ENCODE measurements at places on chromosomes 5 and 9.

DNA sequence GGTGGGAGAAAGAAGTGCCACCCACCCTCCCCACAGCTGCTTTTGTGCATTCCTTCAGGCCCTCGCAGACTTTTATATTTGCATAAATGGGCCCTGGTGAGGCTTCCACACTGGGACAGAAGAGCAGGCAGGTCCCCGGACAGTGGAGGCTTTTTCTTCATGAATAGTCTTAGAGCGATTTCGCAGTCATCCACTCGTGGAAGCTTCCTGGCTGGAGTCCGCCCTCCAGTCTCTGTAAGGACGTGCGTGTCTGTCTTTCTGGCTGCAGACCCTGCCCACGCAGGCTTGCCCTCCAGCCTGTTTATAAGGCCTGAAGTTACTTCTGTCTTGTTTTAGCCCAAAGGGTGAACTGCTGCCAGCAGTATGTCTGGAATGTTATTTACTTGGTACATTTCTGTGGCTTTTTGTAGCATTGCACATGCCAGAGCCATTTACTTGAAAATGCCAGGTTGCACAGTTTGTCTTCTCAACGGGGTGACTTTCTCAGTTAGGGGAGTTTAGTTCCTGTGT lies 195.7 kb downstream of the AOPEP start:
- peak; percentile 100 for DNase-seq

- no peak for DNase-seq
These were observed 173.6 kb downstream of the GADD45G start for GRCh38 chr9:89778100-89779090.

DNA sequence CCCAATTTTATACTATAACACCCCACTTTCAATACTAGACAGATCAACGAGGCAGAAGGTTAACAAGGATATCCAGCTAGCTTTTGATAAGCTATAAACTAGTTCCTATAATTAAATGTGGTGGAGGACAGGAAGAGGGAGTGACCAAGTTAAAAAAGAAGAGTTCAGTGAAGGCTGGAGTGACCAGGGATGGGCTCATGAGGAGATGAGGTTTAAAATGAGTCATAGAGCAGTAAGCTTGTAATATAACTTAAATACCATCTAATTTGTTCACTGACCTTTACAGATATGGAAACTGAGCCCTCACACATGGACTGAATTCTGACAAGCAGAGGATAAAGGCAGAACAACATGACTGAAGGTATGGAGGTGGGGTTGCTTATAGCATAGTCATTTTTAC lies 284.5 kb downstream of the SPATA31D1 start:
- DNase-seq, result peak; percentile 13

GRCh38 chr5:87246061-87246460 lies 21.6 kb upstream of the RASA1 start:
- DNase-seq, result peak; percentile 13

DNA sequence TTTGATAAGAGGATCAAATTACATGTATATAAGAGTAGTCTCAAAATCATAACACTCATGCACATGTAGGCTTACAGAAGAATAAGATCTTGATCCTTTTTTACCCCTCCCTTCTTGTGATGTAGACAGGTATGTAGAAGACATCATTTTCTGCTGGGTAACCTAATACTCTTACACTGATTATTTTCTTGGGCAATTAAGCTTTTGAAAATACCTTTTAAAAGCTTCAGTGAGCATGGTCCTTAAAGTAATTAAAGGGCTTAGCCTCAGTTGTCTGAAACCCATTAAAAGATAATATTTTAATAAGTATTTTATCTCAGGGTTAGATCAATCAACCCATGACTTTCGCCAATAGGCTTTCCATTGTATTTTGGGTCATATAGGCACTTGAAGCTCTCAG lies 50.6 kb downstream of the ALDH1A1 start:
- no peak for DNase-seq
